Stimulated activated CD4-positive, alpha-beta T cell treated with anti-CD3 and anti-CD28 coated beads, Interleukin-1b, Interleukin-23, amount 100 ng/mL, for 48 hours (primary cell): ENCODE measurements at places on chromosomes 5 and 9.

DNA sequence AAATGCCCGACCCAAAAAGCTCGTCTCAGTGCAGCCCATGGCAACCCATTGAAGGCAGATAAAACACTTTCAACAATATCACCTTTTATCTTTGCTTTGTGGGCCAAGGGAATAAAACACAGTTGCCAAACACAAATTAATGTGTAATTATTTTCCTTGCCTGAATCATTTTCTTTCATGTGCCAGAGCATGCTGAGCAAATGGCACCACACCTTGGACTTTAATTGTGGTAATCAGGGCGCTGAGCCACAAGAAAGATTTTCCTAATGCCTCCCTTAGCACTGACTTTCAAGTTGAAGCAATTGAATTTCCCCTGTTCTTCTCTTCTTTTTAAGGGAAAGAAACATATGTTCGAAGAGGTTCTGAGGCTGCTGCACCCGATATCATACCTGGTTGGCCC is 297.1 kb upstream of the MSX2 start:
- no peak for DNase-seq

DNA sequence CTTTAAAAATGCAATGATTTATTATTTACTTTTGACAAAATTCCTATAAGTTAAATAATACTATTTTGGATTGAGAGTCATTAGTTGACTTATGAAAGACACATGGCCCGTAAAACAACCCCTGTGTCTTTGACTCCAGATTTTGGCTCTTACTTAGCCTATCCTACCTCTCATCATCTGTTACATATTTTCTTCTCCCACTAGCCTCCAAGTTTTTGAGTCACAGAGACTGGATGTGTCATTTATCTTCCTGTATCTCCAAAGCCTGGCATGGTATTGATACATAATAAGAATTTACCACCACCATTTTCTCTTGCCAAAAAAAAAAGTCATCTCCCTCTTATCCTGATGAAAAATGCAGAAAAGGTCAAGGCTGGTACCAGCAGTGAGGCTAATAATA is 99.9 kb downstream of the GABRB2 start:
- no peak for DNase-seq

DNA sequence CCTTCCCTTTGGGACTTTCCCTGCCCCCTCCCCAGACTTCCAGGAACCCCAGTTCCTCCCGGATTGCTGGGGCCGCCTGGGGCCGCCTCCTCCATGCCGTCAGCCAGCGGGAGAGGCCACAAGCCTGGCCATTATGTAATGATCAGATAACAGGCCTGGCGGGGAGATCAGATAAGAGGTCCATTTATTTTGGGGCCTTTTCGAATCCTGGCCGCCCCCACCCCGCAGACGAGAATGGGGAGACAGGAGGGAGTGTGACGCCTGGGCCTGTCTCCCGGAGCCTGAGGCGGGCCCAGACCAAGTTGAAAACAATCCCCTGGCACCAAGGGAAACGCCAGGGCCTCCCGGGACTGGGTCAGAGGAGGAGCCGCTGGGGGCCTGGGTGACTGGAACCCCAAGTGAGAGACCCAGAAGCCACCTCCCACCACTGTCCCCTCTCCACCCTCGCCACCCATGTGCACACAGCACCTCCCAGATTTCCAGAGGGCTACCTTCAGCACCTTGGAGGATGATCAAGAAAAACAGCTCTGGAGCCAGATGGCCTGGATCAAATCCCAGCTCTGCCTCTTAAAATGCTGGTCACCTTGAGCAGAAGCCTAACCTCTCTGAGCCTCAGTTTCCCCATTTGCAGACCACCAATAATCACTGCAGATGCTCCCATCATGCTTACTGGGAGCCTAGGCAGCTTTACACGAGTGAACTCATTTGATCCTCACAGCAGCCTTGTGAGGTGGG is 7.8 kb downstream of the ENG start:
- DNase-seq = no peak

DNA sequence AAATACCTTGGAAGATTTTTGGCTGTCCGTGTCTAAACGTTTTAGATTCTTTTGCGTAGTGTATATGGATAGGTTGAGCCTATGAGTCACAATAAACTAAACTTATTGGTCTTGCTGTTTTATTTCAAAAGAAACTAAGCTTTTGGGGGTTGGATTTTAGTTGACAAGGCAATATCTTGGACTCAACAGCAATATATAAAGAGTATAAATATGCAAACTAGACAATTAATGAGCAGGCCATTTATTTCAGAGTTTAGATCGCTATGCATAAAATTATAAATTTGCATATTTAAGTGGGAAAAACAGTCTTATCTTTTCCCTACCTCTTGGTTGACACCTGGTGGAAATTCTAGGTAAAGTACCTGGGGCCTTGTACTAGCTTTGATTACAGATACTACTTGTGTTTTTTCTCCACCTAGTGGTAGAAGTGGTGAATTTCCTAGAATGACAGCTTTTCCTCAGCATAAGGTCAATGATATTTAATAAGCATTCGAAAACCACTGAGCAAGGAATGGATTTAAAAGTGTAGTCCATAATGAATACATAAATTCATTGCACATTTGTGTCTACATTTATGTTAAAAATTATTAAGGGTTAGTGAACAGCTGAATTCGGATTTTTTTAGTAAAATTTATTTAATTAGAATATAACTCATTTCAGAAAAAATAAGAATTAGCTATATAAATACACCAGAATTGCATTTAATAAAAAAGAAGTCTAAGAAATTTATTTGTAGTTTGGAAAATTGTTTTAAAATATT is 1.7 kb upstream of the ARRDC3 start:
- DNase-seq = no peak

DNA sequence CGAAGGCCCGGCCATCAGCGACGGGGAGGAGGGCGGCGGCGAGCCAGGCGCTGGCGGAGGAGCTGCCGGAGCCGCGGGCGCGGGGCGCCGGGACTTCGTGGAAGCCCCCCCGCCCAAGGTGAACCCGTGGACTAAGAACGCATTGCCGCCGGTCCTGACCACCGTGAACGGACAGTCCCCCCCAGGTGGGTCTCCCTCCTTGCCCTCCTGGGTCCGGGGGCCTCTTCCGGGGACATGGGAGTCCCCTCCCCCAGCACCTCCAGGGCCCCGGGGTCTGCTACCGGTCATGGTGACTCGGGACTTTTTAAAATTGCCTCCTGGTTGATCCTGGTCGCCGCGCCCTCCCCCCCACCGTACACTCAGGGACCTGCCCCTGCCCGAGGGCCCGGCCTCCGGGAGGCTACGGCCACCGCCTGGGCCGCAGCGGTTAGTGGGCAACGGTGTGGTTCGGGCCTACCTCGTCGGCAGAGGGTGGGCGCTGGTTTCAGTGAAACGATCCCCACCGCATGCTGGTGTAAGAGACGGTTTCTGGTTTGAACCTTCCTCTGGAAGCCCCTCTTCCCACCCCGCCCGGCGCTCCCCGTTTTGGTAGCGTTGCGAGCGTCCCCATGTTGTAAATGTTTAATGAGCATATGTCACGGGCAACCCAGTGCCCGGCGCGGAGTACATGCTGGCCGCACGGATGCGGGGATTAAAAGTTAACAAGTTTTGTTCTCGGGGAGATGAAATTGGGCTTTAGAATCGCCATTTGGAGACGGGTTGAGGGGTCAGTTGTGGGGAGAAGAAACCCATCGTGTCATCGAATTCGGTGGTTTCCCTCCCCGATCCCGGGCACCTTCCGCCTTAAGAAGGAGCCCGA is 1.1 kb downstream of the LARP1 start:
- DNase-seq = peak; percentile 41

- DNase-seq = no peak
Measured at GRCh38 chr9:115758441-115758840, 395.1 kb upstream of the PAPPA start.

DNA sequence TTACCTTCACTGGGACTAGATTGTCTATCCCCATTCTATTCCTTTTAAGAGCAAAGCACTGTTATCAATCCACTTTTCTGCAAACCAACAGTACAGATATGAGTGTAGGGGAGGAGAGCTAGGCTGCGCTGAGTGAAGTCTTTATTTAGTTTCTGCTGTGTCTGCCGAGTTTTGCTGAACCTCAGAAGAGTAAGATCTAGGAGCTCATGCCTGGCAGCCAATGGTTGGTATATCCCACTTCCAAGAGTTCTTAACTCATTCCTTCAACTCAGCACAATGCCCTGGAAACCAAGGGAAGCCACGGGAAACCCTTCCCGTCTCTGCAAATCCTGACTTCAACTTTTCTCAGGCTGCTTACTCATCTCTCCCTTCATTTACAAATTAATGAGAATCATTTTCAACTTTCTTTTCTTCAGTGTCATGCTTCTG is 58.0 kb upstream of the JAK2 start:
- no peak for DNase-seq

DNA sequence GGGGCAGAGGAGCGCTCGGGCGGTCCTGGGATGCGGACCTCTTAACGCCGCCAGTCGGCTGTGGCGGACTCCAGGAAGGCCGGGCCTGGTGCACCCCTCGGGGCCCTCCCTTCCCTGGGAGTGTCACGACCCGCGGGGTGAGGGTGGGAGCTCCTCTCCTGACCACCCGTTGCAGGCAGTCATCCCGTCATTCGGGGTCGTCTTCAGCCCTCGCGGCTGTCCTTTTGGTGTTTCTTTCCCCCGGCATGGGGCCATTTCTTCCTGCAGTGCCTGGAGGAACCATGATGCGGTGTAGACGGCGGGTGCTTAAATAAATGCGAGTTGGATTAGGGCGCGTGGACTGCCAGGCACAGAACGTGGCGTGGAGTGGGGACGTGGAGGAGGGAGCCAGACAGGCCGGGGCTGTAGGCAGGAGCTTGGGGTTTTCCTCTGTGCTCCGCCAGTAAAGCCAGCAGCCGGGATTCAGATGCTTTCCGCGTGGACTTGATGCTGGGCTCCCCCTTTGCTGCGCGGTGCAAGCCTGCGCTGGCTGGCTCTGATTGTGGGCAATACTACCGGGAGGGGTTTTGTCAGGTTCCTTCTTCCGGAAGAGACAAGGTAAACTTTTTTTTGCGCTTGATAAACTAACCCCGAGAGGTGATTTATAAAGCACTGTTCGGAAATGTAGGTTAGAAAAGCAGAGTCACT is 868 bp downstream of the KDM4C start:
- DNase-seq = peak; percentile 64

- no peak for DNase-seq
Measured at GRCh38 chr5:3348576-3349535, 246.8 kb upstream of the IRX1 start.

DNA sequence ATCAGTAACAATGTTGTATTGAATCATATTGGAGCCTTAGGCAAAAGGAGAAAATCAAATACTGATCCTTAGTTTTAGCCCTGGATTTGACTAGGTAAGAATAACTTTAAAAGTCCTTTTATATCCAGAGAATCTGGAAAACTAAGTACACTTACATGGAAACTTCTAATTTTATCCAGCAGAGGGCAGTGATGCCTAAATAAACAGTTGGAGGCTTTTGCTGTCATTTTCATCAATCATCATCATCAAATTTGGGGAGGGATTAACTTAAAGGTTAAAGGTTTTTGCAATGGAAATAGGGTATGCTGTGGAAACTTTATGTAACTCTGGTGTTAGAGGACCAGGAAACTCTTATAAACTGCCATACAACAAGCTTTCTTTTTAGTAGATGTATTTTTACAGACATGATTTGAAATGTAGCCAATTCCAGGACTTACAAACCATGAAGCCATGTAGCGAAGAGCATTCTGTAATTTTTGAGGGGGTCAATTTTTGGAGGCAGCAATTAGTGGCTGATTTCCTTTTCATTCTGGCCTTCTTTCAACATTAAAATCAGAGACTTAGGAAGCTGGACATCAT is 112.7 kb downstream of the OSTF1 start:
- DNase-seq = no peak

GRCh38 chr5:6729386-6730310 is 16.4 kb downstream of the TENT4A start:
- peak; percentile 56 for DNase-seq

DNA sequence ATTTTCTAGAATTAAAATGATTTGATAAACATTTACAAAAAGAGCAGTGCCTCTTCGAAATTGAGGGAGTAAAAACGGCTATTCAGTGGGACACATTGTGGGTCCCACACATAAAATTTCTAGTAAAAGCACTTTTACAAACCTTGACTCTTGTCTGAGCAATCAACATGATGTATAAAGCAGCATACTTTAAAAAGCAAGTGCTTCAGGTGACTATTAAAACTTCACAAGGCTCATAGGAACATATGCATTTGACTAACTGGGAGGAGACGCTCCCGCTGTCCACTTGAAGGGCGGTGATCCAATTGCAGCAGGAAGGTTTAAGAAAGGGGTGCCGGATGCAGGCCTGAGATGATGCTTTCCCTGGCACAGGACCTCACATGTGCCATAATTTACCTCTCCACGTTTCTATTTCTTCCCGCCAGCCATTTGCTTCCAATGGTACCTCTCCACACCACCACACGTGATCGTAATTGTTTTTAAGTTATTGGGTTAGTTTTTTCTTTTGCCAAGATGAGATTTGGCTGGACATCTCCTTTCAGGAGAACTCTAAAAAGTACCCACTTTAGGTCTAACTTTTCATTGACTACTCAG is 1.8 kb downstream of the MCTP1 start:
- no peak for DNase-seq

- DNase-seq = no peak
Measured at GRCh38 chr9:9392755-9393154, 1220.0 kb downstream of the PTPRD start.

DNA sequence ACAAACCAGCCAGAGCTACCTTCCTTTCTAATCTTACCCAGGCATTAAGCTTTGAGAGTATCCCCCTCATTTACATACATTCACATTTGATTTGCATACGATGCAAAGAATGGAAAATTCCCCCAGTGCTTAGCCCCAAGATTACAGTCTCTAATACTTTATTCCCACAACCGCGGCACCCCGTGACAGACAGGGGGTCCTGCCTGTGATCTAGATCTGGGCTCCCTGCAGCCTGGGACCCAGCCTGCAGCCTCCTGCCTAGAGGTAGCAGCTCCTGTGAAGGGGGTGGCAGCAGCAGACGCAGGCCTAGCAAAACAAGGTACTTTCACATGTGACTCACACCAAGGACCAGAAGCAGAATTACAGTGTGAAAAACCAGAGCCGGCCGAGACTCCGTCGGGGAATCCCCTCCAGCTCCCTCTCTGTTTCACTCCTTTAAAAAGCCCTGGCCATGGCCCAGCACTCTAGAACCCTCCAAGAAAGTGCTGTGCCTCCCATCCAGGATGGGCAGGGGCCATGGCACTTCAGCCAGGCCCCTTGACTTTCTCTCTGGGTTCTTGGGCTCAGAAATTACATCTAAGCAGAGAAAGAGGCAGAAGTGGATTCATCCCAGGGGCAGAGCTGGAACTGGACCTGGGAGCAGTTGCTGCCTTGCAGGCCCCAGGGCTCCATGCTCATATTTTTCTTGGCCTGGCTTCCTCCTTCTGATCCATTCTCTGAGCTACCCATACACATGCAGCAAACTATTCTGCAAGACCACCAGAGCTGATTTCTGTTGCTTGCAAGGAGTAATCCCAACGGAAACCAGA is 14.0 kb upstream of the TCF7 start:
- peak; percentile 91 for DNase-seq

GRCh38 chr9:10112798-10113197 is 500.0 kb downstream of the PTPRD start:
- no peak for DNase-seq

- peak; percentile 11 for DNase-seq
Measured at GRCh38 chr5:79229357-79230174, 6.4 kb upstream of the JMY start.

- DNase-seq = no peak
Measured at GRCh38 chr5:125484742-125485641, 738.6 kb upstream of the ZNF608 start.

- DNase-seq = no peak
Measured at GRCh38 chr5:52925001-52925400, 64.2 kb upstream of the ITGA2 start.

GRCh38 chr5:153081385-153081784 is 409.1 kb upstream of the GRIA1 start:
- DNase-seq = no peak

- no peak for DNase-seq
Measured at GRCh38 chr5:29984156-29984540, 1209.3 kb upstream of the CDH6 start.
